ENCODE measurements at places on chromosomes 4 and X.
A peak's percentile ranks its signal among the peaks of the same experiment; 100 is the strongest.

DNA sequence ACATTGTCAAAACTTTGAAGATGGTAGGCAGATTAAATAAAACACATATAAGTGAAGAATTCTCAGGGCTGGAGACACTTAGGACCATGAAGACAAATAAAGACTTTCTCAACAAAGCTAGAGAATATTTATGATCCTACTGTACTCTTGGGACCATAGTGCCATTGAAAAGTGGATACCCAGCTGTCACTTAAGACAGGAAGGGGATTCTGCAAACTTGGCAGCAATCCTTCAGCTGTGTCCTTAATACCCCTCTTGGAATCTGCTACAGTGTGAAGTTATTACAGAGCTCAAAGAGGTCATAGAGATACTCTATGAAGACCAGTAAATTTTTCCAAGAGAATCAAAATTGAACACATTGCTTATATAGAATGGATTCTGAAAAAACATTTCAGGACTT is 24.3 kb downstream of the PDE5A start:
- no peak for DNase-seq

GRCh38 chr4:107153228-107153627 is 117.1 kb upstream of the DKK2 start:
- no peak for DNase-seq

DNA sequence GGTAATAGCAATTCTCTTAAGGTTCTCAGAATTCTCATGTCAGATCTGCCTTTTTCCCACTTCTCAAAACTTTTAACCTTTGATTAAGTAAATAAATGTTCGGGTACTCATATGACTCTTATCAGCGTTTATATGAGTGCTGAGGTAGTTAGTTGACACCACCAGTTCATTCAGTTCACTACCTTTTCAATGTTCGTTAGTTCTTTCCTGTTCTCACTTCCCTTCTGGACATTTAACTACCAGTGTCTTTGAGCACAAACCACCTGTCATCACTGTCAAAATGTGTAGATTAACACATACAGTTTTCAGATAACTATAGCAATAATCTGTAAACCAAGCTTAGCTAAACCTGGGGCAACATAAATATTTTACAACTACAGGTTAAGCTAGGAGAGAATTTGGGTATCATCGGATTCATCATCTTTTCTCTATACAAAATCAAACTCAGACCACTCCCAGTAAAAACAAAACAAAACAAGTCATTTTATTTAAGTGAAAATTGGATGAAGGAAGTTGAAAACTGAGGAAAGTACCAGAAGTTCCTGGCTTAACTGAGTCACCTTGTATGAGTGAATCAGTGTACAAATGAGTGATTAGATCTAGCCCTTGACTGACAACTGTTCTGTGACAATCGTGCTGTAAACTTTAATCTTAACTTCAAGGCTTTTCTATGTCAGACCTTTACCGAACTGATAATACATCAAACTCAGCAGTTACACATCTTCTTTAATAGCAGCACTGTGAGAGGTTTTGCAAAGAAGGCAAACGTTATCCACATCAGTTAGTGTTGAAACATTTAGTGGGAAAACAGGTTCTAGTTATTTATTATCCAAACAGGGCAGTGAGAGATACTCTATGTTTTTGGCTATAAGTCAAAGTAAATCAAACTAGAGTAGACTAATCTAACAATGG is 41.9 kb downstream of the ARHGEF38 start:
- no peak for DNase-seq

GRCh38 chrX:95484781-95485180 is 1199.9 kb upstream of the DIAPH2 start:
- no peak for DNase-seq

DNA sequence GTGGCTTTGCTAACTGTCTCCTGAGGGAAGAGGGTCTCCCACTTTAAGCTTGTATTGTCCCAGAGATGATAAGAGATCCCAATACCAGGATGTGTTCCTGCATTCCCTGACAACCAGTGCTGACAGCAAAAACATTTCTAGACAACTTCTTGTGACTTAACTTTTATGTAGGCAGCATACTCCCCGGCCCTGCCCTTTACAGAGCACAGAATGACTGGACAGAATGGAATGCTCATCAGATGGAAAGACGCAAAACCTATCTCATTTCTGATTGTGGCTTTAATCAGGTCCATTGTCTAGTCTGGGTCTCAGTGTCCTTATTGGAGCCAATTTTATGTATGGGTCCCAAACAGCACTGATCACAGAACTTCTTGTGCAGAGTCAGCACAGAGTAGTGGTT is 18.2 kb upstream of the PLAC1 start:
- no peak for DNase-seq

DNA sequence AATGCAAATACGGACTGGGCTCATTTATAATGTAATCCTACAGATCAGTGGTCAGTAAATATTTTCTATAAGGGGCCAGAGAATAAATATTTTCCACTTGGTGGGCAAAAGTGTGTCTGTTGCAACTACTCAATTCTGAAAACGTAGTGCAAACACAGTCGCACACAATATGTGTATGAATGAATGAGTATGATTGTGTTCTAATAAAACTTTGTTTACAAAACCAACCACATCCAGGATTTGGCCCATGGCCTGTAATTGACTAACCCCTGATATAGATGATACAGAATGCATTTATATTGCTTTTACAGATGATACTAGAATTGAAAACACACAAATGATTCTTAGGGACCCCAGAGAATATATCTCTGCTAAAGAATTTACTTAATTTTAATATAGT is 197.6 kb downstream of the ASB9 start:
- DNase-seq, result no peak

GRCh38 chrX:17042037-17042436 is 95.6 kb downstream of the REPS2 start:
- no peak for DNase-seq

DNA sequence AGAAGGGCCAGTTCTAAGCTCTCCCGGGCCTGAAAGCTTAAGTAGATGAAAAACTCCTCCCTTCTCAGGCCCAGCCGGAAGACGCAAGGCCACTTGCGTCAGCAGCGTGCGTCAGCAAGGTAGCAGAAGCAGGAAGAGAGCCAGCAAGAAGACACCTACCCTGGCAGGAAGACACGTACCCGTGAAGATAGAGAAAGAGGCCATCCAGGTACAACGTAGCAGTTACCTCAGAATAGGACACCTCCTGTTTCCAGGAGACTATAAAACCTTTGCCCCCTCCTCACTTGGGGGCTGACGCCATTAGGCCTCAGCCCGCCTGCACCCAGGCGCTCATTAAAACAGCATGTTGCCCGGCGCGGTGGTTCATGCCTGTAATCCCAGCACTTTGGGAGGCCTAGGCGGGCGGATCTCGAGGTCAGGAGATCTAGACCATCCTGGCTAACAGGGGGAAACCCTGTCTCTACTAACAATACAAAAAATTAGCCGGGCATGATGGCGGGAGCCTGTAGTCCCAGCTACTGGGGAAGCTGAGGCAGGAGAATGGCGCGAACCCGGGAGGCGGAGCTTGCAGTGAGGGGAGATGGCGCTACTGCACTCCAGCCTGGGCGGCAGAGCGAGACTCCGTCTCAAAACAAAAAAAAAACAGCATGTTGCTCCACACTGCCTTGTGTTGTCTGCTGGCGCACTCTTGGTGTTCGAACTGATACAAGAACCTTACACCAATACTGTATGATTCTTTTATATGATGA is 242.7 kb upstream of the NWD2 start:
- no peak for DNase-seq

DNA sequence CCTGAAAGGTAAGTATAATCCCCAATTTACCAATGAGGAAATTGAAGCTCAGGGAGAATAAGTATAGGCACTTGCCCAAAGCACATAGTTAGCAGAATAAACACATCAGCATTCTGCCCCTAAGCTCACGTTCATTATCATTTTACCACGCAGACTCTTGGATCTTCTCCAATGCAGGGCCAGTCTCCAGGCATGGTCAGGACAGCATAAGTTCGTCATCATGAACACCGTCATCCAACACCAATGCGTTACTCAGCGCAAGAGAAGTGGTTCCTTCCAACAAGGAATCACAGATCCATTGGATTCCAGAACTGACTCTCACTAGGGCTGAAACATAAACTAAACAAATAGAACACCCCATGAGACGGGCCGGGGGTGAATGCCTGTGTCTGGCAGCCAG is 86.5 kb upstream of the GPM6B start:
- no peak for DNase-seq

- no peak for DNase-seq
Measured at GRCh38 chr4:167339781-167340180, 105.5 kb upstream of the SPOCK3 start.

GRCh38 chrX:17842769-17843525 is 18.2 kb downstream of the RAI2 start:
- DNase-seq, result no peak

GRCh38 chr4:184422378-184422777 is 52.0 kb downstream of the IRF2 start:
- DNase-seq, result no peak

DNA sequence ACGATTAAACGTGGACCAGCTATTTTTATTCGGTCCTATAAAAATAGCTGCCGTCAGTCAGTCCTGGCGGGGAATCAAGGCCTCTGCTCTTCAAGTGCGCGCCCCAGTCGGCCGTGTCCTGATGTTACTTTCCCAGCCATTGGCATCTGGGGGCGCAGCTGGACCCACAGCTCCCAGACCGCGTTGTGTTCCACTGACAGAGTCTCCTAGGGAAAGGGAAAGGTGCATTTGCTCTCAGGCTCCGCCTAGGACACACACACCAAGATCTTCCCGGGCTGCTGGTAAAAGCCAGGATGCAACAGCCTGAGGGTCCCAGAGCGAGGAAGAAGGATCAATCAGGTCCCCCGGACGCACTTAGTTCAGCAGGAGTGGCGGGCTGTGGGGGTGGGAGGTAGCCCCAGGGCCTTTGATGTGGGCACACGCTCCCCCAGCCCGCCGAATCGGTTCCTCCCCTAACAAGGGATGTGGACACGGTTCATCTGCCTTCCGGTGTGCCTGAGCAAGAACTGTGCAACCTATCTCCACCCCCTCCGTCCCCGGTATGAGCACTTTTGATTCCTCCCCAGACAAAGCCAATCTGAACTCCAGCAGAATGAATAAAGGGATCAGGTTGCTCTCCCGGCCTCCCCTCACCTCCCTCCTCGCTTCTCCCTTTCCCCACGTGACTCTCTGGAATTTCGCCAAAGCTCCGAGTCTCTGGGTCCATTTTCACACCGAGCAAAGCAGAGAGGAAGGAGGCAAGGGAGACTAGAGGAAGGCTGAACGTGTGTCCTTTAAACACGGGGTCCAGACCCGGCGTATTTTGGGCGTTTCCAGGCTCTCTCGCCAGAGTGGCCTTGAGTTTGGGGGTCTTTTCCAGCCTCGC is 626 bp upstream of the FRAS1 start:
- DNase-seq, result no peak

GRCh38 chr4:169438057-169438480 is 167.3 kb upstream of the SH3RF1 start:
- DNase-seq, result no peak

DNA sequence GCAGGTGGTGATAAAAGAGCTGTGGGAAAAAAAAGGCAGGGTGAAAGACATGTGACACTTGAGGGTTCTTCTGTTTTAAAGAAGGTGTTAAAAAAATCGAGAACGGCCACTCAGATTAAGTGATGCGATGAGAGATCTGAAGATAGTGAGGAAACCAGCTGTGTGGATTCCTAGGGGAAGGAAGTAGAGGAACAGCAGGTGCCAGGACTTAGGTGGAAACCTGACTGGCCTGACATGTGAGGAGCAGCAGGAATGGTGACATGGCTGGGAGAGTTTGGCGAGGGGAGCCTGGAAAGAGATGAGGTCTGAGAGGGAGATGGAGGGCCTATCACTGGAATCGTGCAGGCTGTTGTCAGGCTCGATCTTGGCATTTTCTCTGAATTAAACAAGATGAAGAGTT is 55.5 kb downstream of the BMPR1B start:
- DNase-seq, result no peak

- peak; percentile 9 for DNase-seq
Measured at GRCh38 chr4:82223715-82224114, 150.1 kb downstream of the HNRNPD start.

- DNase-seq, result no peak
Measured at GRCh38 chr4:136554033-136554432, 978.3 kb downstream of the PCDH18 start.

DNA sequence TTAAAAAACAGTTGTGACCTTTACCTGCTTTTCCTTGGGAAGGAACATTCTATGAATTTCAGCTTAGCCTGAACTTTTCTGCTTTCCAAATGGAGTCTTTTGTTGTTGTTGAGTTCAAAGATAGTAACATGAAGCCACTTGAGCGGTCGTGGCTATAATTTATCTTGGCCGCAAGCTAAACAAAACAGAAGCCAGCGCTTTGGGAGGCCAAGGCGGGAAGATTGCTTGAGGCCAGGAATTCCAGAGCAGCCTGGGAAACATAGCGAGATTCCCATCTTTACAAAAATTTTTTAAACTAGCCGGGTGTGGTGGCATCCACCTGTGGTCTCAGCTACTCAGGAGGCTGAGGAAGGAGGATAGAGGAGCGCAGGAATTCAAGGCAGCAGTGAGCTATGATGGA is 29.9 kb downstream of the TKTL1 start:
- no peak for DNase-seq

DNA sequence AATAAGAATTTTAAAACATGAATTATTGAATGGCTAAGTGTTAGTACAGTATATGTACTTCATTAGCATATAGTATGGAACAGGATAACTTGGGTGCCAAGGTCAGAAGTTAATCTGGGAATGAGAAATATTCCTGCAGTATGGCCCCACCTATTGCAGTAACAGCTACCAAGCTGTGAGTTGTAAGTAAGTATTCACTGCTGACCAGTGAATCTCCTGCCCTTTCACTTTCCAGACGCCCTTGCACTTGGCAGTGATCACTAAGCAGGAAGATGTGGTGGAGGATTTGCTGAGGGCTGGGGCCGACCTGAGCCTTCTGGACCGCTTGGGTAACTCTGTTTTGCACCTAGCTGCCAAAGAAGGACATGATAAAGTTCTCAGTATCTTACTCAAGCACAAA is 105.1 kb downstream of the NFKB1 start:
- no peak for DNase-seq

- no peak for DNase-seq
Measured at GRCh38 chrX:73940893-73941470, 363.0 kb upstream of the ZCCHC13 start.

DNA sequence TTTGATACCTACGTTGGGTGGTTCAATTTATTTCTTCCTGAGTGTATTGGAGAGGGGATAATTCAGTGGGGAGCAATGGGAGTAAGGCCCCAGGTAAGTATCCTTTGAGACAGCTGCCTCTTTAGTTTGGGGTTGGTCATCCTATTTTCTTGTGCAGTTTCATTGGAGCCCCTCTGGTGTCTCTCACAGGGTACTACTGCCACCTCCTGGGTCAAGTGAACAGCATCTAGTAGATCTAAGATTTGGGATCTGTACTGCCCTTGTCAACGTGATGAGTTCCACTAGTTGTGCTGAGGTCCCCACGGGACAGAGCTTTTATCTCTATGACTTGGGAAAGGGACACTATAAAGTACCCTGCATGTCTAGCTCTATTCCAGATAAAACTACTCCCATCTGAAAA is 80.6 kb downstream of the PBDC1 start:
- DNase-seq, result peak; percentile 27

DNA sequence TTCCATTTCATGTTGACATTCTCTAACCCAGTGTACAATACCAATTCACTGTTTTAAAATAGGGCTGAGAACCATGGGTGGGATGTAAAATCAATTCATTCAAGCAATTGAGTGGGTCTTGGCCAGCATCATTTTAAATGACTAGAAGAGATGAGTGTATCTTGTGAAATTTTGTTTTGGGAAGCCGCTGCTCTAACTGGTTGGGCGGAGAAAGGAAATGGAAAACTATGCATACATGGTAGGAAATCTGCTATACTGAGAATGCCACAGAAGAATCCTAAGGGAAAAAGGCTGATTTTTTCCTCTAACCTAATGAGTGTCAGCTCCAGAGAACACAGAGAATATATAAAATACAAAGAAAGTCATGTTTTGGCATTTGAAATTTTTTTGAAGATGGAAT is 54.8 kb upstream of the DCLK2 start:
- DNase-seq, result no peak

Measured in stimulated activated CD4-positive, alpha-beta T cell treated with anti-CD3 and anti-CD28 coated beads, Interleukin-4, amount 100 ng/mL, for 24 hours (primary cell).